ENCODE measurements at places on chromosomes 7 and 10.

GRCh38 chr10:103983367-103983911 is 16.5 kb downstream of the SLK start:
- DNase-seq = no peak

DNA sequence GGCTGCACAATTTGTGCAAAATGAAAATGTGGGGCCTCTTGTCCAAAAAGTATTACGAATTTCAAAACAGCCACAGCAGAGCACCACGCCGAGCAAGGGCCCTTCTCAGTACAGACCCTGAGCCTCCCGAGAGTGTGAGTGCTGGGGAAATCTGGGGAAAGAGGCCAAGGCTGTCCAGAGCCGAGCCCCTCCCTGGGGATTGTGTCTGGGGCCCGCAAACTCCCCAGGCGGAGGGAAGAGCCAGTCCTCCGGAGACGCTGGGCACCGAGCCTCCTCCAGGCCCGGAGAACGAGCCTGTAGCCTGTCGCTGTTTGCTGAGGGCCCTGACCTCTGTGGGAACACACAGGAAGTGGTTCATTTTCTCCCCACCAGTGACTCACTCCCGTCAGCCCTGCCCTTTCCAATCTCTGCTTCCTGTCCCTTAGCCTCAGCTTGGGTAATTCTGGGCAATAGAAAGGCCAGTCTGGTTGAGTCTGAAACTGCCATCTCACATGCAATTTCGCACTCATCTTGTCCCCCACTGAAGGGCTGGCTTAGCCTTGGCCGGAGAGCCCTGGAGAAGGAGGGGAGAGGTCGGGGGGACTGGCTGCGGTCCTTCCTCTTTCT is 19.5 kb upstream of the GNA12 start:
- peak; percentile 22 for DNase-seq

- no peak for DNase-seq
These were observed 683.3 kb downstream of the GRM8 start for GRCh38 chr7:126569402-126569801.

- no peak for DNase-seq
These were observed 157.2 kb upstream of the SLC25A13 start for GRCh38 chr7:96479015-96479645.

DNA sequence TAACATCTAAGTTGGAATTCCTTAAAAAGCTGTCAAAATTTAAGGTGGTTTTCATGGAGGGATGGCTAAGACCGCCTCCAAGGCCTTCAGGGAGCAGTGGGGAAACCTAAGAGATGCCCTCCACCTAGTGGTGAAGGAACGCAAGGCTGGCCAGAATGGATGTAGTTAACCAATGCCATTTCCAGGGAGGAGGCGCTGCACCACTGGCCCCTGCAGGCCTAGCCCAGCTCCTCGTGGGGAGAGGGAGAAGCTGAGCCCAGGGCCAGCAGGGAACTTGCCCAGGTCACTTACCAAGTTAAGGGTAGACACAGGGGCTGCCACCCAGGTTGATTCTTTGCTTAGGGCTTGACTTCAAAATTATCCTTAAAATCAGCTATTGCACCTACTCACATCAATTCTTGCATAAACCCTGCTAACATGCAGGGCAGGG is 32.0 kb downstream of the FIGNL1 start:
- DNase-seq = peak; percentile 58

DNA sequence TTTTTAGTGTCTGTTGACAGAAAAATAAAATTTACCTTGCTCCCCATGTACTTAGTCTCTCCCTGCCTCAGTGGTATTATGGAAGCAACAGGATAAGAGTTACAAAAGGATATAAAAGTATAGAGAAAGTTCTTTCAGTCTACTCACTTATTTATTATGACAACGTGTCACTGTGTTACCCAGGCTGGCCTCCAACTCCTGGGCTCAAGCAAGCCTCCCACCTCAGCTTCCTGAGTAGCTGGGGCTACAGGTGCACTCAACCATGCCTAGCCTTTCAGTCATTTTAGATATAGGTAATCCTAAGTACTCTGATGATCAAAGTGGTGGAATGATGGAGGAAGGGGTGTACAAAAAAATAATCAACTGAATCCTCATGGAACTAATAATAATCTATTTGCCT is 215.2 kb upstream of the MKLN1 start:
- DNase-seq = no peak
